ENCODE measurements at places on chromosomes 4 and X.

GRCh38 chr4:147785129-147785528 lies 53.2 kb downstream of the ARHGAP10 start:
- no peak for DNase-seq

GRCh38 chr4:113831457-113831856 lies 69.9 kb upstream of the CAMK2D start:
- no peak for DNase-seq

DNA sequence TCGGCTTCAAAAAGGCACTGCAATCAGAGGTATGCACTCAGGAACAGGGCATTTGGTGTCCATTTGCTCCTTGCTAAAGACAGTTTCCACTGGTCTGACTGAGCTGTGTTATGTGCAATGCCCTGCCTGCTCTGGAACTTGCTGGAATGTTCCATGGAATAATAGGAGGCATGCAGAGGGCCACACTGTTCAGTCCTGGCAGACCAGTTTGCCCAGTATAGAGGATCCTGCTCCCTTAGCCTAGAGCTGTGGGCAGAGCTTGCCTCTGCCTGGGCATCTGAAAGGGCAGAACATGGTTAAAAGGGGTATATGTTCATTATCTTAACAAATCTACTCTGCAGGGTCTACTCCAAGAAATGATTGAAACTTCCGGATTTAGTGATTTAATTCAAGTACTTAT lies 27.8 kb upstream of the CD99L2 start:
- DNase-seq = no peak

GRCh38 chr4:19791422-19792123 lies 460.1 kb upstream of the SLIT2 start:
- DNase-seq = no peak

GRCh38 chr4:8639021-8639420 lies 46.5 kb downstream of the CPZ start:
- DNase-seq = no peak

GRCh38 chr4:138938366-138938690 lies 77.3 kb upstream of the NOCT start:
- peak; percentile 2 for DNase-seq

DNA sequence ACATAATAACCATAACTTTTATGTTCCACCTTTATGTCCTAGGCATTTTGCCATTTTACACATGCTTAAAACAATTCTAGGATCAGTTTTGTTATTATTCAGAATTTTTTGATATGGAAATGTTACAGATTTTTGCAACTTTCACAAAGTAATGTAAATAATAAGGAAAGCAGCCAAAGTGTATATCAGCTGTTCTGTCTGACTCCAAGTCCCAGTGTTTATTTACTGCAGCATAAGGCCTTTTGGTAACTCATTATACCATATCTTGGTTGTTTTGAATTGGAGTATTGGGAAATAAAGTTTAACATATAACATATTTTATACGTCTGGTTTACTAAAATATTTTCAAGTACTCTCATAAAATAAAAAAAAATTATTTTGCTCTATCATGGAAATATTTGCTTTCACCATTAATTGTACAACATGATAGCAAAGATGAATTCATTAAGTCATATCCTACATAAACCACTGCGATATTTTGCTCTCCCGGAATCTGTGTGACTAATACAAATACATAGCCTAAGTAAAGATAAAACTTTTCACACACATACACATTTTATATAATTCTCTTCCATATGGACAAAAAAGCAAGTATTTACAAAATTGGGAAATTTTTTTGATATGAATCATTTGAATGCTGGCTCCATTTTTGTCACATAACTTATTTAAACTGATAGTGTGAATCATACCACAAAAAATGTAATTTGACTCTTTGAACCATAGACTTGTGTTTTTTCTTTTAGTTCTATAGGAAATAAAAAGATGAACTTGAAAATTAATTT lies 399.0 kb downstream of the PABPC4L start:
- no peak for DNase-seq

DNA sequence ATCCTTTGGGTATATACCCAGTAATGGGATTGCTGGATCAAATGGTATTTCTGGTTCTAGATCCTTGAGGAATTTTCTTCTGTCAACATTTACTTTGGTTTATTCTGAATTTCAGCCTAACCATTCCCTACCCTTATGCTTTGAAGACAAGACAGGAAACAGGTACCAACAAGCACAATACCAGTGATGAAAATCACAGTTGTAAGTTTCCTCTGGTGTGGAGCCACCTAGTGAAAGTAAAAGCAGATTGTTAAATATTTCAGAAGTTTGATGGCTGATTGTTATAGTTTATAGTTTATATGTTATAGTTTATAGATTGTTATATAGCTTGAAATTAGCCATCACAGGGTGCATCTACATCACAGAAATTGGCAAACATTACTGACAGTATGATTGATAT lies 104.5 kb upstream of the AGA start:
- DNase-seq = no peak

DNA sequence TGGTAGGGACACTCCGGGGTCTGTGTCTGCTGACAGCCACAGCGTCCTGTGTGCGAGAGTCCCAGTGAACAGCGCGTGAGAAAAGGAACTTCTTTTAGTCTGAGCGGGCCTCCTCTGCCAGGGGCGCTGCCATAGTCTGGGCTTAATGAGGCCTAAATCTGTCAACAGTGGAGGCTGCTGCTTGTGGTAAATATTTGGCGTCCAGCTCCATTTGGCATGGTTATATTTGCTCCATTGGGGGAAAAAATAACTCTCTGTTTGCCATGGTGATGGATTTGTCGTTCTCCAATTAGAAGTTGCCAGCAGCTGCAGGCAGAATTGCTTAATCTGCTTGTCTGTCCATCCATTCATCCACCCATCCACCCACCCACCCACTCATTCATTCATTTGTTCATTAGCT lies 71.4 kb upstream of the PSAPL1 start:
- DNase-seq = no peak

- DNase-seq = no peak
These were observed 35.0 kb upstream of the FHL1 start for GRCh38 chrX:136112286-136112685.

DNA sequence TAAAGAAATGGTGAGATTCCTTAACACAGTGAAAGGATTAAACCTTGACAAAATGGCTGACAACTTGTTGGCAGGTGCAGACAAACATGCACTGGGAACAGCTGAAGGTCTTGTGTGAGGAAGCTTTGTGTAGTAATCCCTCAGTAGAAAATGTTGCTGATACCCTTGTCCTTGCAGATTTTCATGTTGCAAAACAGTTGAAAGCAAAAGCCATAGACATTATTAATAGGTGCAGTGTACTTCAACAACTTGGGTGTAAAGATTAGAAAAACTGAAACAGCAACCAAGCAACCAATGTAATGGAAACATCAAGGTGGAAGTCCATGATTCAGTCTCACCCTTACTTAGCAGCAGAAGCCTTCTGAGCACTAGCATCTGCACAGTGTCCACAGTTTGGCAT lies 29.8 kb downstream of the UGT2B7 start:
- no peak for DNase-seq

GRCh38 chrX:35800474-35800873 lies 2.3 kb downstream of the MAGEB16 start:
- no peak for DNase-seq
